ENCODE measurements at places on chromosomes 2 and 18.

DNA sequence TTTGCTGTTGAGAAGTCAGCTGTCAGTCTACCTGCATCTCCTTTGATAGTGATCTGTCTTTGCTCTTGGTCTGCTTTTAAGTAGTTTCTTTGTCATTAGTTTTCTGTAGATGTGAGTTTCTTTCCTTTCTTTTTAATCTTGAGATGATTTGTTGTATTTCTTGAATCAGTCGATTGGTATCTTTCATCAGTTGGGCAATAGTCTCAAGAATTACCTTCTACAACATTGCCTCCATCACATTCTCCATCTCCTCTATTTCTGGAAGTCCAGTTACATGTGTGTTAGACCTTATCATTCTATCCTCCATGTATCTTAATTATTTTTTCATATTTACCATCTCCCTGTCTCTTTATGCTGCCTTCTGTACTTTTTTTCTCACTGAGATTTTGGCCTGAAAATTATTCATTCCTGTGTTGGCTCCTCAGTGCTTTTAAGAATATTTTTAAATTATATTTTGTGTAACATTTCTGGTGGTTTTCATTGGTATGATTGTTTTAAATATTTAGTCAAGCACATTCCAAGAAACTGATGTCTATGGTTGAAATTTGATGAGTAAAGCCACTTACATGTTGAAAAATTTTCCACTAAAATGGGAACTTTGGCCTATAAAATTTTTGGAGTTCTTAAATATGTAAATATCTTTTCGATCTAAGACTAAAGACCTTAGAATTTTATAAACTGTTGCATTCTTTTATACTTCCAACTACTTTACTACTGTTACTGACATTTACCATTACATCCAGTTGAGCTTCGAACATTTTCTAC lies 239.5 kb upstream of the MGAT5 start:
- no peak for DNase-seq

GRCh38 chr18:49884959-49885358 lies 71.6 kb upstream of the ACAA2 start:
- DNase-seq: no peak

GRCh38 chr18:48521723-48522122 lies 17.1 kb upstream of the CTIF start:
- no peak for DNase-seq

GRCh38 chr2:219511547-219512325 lies 2.5 kb upstream of the ASIC4 start:
- no peak for DNase-seq

DNA sequence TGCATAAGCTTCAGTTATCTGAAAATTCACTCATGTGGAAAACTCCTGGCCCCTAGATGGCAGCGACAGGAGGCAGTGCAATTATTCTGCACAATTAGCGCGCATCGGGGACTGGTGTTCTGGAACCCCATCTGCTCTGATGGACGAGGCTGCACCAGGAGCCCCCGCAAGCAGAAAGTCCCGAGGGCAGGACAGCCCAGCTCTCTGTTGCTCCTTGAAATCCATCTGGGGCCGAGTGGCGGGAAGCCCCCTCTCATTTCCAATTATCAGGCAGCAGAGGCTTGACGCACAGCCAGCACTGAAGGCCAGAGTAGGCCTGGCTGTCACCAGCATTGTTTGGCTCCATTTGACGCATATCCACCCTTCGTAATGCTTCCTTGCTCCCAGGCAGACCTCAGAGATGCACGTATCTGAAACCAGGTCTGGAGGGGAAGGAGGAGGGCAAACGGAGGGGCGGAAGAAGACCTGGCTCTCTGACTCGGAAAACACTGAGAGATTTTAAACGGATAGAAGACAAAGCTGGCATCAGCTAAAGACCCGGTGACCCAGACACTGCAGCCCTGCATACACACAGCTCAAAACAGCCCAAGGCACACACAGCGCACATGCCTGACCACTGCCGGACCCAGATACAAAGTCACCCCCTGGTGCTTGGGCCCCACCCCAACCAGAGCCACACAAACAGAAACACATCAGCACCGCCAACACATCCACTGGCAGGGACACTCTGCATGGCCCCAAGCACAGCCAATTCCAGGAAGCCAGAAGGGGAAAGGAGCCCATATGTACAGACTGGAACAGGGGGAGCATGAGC lies 69.8 kb downstream of the TNS1 start:
- DNase-seq: no peak

DNA sequence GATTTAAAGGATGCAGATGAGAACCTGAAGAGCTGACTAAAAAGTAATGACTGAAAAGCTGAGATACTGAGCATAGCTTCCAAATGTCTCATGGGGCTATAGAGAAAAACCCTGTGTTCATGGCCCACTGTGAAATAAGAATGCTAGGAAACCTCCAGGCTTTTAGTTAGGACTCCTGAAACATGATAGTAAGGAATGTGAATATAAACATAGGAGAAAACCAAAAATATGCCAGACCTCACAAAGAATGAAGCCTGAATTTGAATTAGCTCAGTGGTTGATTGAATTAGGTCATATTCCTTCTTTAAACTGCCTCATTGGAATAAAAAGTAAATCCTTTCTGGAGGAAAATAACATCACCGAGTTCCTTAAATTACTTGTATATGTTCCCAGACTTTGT lies 194.5 kb upstream of the NXPH2 start:
- DNase-seq: no peak

GRCh38 chr2:200170221-200170620 lies 136.3 kb upstream of the SPATS2L start:
- no peak for DNase-seq

GRCh38 chr2:157876786-157877138 lies 632 bp upstream of the ACVR1 start:
- DNase-seq: no peak

DNA sequence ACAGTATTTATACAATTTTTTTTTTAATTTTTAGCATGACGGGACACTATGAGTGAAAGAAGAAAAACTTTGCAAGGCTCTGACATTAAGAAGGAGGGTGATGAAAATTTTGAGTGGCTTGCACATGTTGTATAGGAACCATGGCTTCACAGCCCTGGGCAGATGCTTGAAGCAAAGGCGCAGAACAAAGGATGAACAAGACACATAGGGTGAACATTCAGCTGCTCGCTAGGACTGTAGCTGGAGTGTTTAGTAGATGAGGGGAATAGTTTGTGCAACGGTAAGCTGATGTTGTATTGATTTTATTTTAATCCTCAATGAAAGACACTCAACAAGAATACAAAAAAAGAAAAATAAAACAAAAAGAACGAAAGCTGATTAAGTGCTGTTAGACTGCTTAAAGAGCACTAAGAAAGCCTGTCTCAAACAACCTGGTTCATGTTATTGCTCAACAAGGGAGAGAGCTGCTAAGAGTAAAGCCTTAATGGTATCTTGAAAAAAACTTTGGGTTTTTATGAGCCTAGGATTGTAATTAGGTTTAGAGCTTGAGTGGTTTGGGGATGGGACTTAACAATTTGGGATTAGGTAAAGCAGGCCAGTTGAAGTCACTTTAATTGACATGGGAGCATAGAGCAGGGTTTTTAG lies 41.2 kb upstream of the GCFC2 start:
- DNase-seq: no peak

DNA sequence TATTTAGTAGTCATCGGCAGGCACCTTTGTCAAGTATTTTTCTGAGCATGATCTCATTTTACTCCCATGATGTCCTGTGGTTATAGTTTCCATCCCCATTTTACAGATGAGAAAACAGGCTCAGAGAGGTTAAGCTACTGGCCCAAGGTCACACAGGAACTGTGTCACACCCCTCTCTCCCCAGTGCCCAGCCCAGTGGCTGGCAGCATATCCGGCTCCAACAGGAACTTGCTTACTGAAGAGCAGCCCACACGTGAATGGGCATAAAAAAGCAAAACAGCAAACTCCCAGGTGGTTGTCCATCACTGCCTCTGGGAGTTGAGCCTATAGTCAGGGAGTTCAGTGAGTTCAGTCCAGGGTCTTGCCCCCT lies 8.3 kb upstream of the KLF11 start:
- no peak for DNase-seq

DNA sequence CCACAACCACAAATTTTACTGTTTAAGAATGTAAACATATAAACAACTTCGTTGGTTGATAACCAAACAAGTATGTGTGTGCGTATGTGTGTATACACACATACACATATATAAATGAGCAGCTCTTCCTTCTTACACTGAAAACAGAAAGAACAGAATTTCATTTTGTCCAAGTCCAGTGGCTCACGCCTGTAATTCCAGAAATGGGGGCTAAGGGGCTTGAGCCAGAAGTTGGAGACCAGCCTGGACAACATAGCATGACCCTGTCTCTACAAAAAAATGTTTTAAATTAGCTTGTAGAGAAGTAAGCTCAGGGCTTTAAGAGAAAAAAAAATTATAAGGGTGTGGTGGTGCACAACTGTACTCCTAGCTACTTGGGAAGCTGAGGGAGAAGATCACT lies 12.3 kb downstream of the NCKAP1 start:
- no peak for DNase-seq

DNA sequence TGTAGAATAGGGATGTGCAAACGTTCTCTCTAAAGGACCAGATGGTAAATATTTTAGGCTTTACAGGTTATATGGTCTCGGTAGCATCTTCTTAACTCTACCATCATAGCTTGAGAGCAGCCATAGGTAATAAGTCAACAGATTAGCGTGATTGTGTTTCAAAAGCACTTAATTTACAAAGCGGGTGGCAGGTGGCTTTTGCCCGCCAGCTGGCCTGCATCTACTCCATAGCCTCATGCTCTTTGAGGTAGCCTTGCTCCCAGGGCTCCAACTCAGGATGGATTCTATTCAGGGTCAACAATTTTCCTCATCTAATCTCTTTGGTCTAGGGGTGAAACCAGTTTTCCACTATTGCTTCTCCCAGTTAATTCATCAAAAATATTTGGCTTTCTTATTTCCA lies 5.0 kb upstream of the ATP9B start:
- no peak for DNase-seq

GRCh38 chr2:16642088-16642487 lies 23.5 kb downstream of the CYRIA start:
- DNase-seq: no peak
